ENCODE measurements at places on chromosomes 5 and 9. TPM values are rescaled to one million over a fixed set of nuclear protein-coding genes. Genes with fewer than 3 reads are reported as not detected.

DNA sequence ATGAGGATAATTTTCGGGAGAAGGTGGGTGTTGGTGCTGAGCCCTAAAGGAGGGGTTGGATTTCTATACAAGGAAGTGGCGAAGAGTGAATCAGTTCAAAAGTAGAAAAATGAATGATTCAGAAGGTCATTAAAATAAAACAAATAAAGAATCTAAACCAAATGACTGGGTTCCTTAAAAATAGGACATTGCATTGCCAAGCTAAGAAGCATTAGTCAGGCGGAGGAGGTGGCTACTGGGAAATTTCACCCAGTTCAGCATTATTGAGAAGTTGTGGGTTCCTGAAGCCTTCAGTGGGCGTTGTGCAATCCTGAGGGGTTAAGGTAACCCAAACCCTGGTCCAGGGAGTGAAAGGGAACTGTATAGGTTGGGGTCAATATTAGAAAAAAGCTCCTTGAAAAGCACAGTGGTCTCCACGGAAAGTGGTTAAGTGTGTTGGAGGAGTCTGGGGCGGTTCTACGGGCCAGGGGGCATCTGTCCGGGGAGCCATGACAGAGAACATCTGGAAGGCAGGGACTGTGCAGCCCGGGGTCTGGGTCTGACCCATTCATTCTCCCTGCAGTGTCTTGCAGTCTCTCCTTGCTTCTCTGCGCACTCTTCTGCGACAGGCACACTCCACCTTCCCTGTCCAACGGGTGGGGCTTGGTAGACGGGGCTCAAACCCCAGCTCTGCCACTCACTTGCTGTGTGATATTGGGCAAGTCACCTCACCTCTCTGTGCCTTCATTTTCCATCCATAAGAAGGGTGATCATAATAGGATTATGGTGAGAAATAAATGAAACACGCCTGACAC lies 27.6 kb upstream of the DUSP1 start:
- no peak for DNase-seq

- no peak for DNase-seq
Observed at GRCh38 chr5:123752552-123753179, 240.7 kb downstream of the CSNK1G3 start.

GRCh38 chr9:95740217-95741004 lies 135.1 kb upstream of the ERCC6L2 start:
- no peak for DNase-seq

- no peak for DNase-seq
Observed at GRCh38 chr5:116532762-116533525, 41.7 kb downstream of the SEMA6A start.

GRCh38 chr5:28483327-28484025 lies 1445.1 kb upstream of the CDH9 start:
- no peak for DNase-seq

- DNase-seq: no peak
Observed at GRCh38 chr5:176692839-176693476, 45.7 kb downstream of the TSPAN17 start.

DNA sequence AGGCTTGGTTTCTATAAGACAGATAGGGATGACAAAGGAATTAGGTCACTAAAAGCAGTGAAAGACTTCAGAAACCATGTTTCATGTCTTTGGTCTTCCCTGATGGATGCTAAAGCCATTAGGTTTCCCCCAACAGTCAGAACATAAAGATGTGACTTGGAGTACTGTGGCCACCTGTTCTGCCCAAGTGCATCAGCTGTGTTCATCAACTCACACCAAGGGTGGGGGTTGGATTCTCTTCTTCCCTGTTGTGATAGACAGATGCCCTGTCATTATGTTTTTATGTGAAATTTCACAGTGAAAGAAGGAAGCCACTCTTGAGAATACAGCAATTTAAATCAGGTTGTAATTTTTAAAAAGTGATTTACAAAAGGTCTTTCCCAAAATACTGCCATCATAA lies 196.8 kb downstream of the SH3GL2 start:
- DNase-seq: no peak

GRCh38 chr5:168109441-168109840 lies 182.0 kb upstream of the WWC1 start:
- no peak for DNase-seq

DNA sequence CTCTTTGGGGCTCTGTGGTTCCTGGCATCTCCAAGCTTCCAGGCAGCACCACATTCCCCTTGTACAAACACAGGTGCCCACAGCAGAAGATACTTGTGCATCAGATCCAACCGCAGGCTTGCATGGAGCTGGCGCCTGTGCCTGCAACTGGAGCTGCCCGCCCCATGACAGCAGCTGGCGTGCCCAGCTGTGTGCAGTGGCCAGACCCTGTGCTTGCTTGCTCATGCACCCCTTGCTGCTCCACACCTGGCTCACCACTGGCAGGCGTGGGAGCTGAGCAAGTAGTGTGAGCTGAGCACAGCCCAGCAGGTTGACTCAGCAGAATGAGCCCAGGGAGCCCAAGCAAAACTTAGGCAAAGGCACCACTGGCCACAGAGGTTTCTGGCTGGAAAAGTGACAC lies 84.4 kb upstream of the STARD4 start:
- DNase-seq: no peak

DNA sequence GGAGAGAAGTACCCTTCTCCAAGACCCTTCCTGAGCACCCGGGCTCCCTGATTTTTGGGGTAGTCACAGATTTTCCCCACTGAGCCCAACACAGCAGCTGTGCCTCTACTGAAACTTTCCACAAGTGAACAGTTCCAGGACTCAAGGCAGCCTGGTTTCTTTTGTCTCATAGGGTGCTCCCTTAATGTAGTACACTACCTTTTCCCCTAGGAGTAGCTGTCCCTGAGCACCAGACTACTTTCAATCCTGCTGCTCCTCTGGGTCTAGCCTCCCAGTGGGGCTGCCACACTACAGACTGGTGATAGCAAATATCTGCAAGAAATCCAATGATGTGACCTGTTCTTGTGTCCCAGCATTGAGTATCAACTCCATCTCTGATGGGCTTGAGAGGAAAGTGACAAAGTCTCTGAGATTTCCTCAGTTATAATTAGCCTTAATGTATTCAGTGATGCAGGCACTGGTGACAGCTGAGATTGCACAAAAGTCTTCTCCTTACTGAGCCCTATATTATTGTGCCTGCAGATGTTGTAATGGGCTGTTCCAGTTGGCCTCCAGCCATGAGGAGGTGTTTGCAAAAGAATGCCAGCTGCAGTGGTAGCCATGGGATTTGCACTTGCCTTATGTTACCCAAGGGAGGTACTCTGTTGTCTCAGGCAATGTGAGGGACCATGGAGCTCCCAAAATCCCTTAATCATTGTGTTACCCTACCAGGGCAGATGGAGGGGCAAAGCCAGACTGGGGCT lies 1802.5 kb downstream of the EFNA5 start:
- DNase-seq: peak; percentile 27

GRCh38 chr9:91777292-91777830 lies 172.7 kb downstream of the ROR2 start:
- DNase-seq: peak; percentile 73

DNA sequence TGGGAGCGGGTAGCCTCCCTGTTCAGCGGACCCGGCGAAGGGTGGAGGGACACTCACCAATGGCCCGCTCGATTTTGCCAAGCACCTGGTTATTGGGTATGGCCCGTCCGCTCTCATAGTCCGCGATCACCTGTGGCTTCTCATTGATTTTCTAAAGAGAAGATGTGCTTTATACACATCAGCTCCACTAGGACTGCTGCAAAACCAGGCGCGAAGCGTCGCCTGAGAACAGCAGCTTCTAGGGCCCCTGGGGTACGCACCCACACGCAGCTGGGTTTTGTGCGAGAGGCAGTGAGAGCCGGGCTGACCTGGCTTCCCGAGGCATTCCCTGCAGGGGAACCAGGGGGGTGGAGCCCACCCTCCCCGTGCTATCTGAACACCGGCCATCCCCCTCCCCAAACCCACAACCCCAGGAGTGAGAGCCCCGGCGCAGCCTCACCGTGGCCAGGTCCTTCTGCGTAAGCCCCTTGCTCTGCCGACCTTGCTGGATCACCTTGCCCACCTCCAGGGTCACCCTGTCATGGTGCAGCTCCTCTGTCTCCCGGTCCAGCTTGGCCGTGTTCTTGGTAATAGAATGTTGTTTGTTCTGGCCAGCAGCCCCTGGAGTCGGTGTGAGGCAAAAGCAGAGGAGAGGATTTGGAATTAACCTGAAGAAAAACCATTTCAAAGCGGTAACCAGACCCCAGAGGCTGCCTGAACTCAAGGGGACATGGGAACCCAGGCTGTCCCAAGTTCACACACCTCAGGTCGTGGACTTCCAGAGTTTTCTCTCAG lies 3.1 kb downstream of the EDF1 start:
- no peak for DNase-seq

- DNase-seq: peak; percentile 1
Observed at GRCh38 chr5:37248421-37248969, 681 bp downstream of the CPLANE1 start.

- no peak for DNase-seq
Observed at GRCh38 chr5:158007336-158007735, 148.4 kb upstream of the CLINT1 start.

GRCh38 chr5:168747987-168748777 lies 169.0 kb upstream of the PANK3 start:
- no peak for DNase-seq

DNA sequence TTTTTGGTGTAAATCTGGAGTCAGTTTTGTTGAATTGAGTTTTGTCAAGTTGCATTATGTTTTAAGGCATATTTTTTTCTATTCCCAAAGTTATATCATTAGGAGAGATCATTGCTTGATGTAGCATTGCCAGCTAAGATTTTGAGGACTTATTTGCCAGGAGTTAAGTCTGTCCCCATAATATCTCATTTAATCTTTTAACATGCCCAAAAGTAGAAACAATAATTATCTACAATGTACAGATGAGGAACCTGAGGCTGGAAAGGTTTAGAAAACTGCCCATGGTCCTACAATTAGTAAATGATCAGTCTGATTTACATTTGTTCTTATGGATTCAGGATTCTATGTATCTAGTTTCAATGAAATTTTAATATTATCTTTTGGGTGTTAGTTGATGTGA lies 4.7 kb downstream of the NIPBL start:
- DNase-seq: no peak

- no peak for DNase-seq
Observed at GRCh38 chr5:142785206-142785605, 15.0 kb downstream of the ARHGAP26 start.

DNA sequence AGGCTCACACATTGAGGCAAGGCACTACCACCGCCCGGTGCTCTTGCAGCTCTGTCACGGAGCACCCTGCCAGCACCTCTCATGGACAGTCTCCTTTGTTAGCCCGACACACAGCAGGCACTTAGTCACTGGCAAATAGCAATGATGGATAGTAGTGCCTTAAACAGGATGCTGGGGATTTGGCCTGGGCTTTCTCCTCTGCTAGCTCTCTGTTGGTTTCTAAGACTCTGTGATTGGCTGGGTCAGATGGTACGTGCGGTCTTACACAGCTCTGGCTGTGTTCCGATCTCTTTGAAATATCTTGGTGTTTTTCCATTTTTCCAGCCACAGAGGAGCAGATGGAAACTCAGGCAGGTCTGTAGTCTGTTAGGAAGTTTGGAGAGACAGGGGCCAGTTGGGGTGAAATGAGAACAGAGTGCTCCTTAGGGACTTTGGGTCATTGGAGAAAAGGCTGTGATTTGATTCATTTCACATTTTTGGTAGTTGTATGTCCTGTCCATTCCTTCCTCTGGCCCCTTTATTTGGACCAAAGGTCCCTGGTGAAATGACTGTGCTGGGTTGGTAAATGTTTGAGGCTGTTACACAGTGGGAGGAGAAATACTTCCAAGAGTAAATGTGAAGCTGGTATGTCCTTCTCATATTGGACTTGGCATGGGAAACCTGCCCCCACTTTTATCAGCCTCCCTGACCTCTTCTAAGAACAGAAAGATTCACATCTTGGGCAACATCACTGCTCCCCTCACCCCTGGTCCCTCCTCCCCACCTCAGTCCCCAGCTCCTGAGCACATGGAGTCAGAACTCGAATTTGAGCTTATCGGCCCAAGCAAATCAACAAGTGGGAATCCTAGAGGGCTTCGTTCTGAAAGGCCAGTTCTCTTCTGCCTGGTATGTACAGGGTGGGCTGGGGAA lies 3.4 kb downstream of the SMIM3 start:
- DNase-seq: no peak

DNA sequence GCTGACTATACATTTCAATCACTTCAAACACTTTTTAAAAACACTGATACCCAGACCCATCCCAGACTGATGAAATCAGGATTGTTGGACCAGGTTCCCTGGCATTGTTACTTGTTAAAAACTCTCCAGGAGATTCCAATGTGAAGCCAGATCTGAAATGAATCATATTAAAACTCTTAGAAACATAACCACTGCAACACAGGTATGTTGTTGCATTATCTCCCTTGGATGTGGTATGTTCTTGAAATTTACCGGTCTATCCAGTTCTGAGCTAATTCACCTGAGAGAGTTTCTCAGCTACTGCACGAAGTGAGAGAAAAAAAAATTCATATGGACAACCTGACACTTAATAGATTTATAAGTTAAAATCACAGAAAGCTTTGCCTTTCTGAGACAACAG lies 21.8 kb downstream of the MEF2C start:
- no peak for DNase-seq

- no peak for DNase-seq
Observed at GRCh38 chr9:1210954-1211353, 160.8 kb downstream of the DMRT2 start.

- no peak for DNase-seq
Observed at GRCh38 chr5:118115791-118116190, 872.6 kb downstream of the DTWD2 start.

- DNase-seq: no peak
Observed at GRCh38 chr9:132348676-132349075, 6.1 kb downstream of the SETX start.

The SEMA5A gene
- 18.8 TPM for polyA plus RNA-seq

The CDKN2B gene
- polyA plus RNA-seq: 0.10 TPM

The TAF11L7 gene
- polyA plus RNA-seq: not detected

The TSLP gene
- 0.76 TPM for polyA plus RNA-seq

The CHSY3 gene
- 6.3 TPM for polyA plus RNA-seq

The ARHGEF37 gene
- polyA plus RNA-seq: 5.2 TPM

The CER1 gene
- 0.18 TPM for polyA plus RNA-seq

The PCDHGA10 gene
- polyA plus RNA-seq: 5.4 TPM

The PRRT1B gene
- 7.8 TPM for polyA plus RNA-seq

The HMGXB3 gene
- 47.0 TPM for polyA plus RNA-seq

The SPATA31C2 gene
- polyA plus RNA-seq: 0.05 TPM

The PCDHB15 gene
- polyA plus RNA-seq: 12.0 TPM

The BARHL1 gene
- polyA plus RNA-seq: not detected

The DMGDH gene
- polyA plus RNA-seq: 2.2 TPM

The DEPDC1B gene
- polyA plus RNA-seq: 8.1 TPM

The KIF24 gene
- 5.9 TPM for polyA plus RNA-seq

The FSTL4 gene
- polyA plus RNA-seq: 0.14 TPM

All from right lung (tissue), 10 donors.